GM13977 (cell line): ENCODE measurements at places on chromosomes 2 and 18.

DNA sequence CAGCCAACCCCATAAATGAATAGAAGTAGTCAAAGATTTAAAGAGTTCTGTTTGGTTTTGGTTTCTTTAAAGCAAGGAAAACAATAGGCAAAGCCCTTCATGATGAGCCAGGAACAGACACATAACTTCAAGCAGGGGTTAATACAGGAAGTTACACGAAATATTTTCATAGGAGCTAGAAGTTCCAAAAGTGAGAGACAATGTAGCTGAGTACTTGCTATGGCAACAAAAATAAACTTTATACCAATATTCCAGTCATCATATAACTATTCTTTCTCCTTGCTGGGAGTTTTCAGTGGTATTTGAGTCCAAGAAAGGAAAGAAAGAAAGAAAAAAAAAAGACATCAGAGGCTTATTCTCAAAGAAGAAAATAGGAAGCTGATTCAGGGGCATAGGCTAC lies 56.2 kb downstream of the COBLL1 start:
- DNase-seq = no peak

DNA sequence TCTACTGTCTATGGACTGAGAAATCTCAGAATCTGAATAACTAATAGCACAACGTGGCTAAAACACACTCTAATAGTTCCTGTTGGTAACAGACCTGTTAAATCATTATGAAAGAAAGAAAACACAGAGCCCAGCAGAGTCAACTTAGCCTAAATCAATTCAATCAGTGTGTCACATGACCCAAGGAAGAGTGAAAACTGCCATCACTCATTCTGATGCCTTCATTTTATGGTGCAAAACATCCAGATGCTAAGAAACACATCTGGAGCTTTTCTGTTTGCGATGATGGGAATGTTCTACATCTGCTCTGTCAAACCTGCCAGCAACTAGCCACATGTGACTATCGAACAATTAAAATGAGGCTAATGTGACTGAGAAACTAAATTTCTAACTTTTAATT lies 295.7 kb upstream of the TRIB2 start:
- no peak for DNase-seq

DNA sequence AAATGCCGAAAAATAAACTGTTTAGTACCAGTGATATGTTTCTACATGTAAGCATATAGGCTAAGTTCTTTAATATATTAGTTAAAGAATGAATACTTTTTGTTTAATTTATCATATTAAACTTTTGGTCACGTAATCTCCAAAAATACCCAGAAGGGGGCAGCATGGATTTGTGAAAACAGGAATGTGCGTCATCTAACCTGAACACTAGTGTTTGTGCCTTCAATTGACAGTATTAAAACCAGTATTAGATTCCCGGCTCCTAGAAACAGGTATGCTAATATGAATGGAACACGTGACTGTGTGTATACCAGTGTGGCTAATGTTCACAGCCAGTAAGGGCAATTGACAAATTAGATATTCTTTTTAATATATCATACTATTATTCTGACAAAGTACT lies 51.8 kb downstream of the WDR7 start:
- DNase-seq = peak; percentile 40

DNA sequence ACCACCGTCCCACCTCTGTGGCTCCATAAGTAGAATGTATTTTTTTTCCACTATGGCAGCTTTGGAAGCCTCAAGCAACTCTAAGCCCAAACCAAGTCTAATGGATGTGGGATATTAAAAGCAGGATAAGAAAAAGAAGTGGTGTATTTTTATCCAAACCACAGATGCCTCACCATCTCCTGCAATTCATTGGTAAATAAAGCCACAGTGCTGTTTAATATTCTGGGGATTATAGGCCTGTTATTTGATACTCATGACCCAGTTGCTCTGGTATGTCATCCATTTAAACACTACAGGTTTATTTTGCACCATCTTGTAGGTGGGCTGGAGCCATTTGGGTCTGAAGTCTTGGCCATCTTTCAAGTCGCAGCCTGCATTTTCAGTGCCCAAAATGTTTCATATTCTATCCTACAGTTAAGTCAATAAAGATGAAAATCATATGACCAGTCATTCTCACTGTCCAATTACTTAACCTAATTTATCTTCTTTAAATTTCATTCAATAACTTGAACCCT lies 279.5 kb upstream of the EPHA4 start:
- DNase-seq = no peak

DNA sequence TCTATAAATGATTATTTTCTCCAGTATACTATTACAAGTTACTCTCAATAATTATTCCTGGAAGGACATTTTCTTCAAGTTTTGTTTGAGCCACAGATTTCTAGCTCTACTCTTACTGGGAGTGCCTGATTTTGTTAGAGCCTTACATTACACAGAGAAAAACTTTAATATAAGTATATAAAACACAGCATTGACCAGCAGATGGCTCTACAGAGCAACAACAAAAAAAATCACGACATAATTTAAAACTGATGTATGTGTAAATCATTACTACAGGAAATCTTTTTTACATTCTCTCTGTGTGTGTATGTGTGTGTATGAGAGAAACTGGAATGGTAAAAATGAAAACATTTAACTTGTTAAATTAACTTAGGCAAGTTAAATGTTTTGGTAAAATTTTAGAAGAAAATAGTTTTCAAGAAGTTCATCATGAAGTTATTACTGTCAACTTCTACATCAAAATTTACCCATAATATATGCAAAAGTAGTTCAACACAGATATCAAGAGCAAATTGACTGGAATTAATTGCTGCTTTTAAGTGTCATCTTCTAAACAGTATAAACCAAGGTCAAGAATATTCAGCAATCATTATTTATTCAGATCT lies 103.3 kb downstream of the MDH1 start:
- peak; percentile 48 for DNase-seq

DNA sequence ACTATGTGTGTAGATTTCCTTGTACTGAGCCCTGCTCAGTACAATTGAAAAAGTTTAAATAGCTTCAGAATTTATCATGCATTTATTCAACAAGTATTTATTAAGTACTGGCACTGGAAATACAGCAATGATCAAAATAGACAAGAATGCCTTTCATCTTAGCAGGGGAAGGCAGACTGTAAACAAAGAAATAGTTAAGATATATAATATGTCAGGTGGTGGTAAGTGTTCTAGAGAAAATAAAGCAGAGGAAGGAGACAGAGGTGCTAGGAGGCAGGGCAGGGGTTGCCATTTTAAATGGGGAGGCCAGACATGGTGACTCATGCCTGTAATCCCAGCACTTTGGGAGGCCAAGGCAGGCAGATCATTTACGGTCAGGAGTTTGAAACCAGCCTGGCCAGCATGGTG lies 13.6 kb upstream of the LIPG start:
- no peak for DNase-seq

DNA sequence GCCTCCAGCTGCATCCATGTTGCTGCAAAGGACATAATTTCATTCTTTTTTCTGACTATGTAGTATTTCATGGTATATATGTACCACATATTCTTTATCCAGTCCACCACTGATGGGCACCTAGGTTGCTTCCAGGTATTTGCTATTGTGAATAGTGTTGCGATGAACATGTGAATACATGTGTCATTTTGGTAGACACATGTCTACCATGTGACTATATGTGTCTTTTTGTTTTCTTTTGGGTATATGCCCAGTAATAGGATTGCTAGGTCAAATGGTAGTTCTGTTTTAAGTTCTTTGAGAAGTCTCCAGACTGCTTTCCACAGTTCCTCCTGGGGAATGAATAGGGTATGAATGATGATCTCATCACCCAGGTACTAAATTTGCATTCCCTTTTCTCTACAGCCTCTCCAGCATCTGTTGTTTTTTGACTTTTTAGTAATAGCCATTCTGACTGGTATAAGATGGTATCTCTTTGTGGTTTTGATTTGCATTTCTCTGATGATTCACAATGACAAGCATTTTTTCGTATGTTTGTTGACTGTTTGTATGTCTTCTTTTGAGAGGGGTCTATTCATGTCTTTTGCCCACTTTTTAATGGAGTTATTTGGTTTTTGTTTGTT lies 35.6 kb upstream of the FEZ2 start:
- DNase-seq = no peak
